K562 (cell line): ENCODE measurements at places on chromosomes 5 and 9. TPM values are rescaled to one million over a fixed set of nuclear protein-coding genes. Genes with fewer than 3 reads are reported as not detected.

GRCh38 chr9:76181020-76181641 lies 213.1 kb downstream of the RFK start:
- no peak for DNase-seq

- no peak for DNase-seq
Measured at GRCh38 chr9:132293145-132293721, 61.6 kb downstream of the SETX start.

GRCh38 chr9:137227054-137227852 lies at the start of gene RNF224:
Gene RNF224, plus strand, starts transcription at chr9:137227502. Its CDS starts 834 bp downstream, at chr9:137228336.
- DNase-seq: peak; percentile 91

DNA sequence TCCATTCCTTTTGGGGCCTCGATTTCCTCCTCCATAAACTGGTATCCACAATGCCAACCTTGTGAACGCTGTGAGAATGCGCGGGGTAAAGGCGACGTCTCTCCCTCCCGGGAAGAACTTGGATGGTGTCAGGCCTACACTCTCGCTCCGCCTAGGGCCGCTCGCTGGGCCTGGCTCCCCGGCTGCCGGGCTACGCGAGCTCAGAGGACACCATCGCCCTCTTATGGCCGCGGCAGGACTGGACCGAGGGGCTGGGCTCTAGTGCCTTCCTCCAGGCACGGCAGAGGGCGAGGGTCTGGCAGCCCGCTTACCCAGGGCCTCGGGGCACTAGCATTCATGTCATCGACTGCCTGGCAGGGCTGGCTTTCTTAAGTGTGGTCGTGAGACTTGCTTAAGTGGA lies 1.3 kb upstream of the EXOSC2 start:
- DNase-seq: no peak

DNA sequence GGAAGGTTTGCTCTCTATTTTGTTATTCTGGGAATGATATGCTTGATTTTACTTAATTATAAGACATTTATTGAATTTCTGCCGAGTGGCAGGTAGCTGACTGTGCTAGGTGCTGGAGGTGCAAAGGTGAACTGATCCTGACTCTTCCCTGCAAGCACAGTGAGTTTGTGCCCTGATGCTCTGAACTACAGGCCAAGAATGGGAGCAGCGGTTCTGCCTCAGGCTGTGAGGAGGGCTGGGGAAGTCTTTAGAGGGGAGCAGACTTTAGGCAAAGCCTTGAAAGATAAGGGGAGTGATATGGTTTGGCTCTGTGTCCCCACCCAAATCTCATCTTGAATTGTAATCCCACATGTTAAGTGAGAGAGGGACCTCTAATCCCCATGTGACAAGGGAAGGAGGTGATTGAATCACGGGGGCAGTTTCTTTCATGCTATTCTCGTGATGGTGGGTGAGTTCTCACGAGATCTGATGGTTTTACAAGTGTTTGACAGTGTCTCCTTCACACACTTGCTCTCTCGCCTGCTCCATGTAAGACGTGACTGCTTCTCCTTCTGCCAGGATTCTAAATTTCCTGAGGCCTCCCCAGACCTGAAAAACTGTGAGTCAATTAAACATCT lies 73.1 kb downstream of the NDFIP1 start:
- no peak for DNase-seq

GRCh38 chr5:159343295-159344094 lies 13.2 kb upstream of the IL12B start:
- no peak for DNase-seq

GRCh38 chr9:119781886-119782285 lies 412.7 kb upstream of the BRINP1 start:
- DNase-seq: no peak

DNA sequence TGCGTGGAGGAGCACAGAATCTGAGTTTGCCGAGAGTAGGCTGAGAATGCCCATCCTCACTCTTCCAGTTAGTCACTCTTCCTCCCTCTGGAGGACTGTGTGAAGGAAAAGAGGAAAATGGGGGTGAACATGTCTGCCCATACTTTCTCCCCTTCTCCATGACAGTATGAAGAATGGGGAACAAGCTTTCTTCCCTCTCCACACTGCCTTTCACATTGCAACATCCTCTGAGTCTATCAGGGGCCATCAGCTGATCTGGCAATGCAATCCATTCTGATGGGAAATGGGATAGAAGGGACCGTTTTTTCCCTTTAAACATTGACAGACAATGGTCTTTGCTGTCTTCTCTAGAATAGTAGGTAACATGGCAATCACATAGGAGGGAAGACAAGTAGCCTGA lies 56.8 kb downstream of the UGCG start:
- DNase-seq: no peak

DNA sequence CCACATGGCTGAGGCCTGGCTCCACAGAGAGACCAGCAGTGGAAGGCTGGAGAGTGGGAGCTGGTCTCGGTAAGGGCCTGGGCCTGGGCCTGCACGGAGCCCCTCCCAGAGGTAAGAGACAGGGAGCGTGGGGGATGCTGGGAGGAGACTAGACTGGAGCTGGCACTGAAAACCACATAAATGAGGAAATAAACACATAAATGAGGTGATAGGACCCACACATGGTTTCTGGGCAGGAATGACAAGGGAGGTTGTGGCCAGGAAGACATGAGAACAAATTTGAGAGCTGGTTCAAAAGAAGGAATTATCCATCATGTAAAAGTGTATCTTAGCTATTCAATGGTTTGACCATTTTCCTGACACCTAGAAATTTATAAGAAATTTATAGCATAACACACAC lies 451.7 kb upstream of the DAP start:
- no peak for DNase-seq

GRCh38 chr5:150601491-150602345 lies 38.7 kb upstream of the SYNPO start:
- DNase-seq: no peak

GRCh38 chr5:55585206-55585610 lies 50.4 kb upstream of the PLPP1 start:
- DNase-seq: no peak

DNA sequence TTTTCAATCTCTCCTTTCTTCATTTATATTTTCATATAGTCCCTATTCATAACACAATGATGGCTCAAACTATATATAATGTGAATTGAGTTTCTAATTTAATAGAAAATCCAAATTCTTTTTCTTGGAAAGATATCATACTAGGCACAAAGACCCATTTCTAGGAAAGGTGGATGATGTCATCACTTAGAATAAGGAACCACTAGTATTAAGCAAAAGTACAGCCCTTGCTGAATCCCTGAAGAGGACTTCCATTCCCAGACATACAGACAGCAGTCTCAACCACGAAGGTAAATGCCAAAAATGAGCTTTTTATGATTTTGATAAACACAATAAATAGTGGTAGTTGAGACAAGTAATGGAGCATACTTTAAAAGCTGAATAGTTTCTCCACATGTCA lies 210.0 kb downstream of the FBN2 start:
- no peak for DNase-seq

WNK2 gene
- total RNA-seq: 3.3 TPM in 2 replicates
